Esophagus muscularis mucosa (tissue), 4 donors: ENCODE measurements at places on chromosomes 3 and 15.

- H3K4me3 ChIP-seq = no peak overlapping the region
- no peaks in the 10 kb centered on the region for H3K27me3 ChIP-seq
- H3K36me3 ChIP-seq = no peaks in the 10 kb centered on the region
- H3K27ac ChIP-seq = no peak overlapping the region
Observed at GRCh38 chr15:91456251-91456718, 356.2 kb downstream of the SV2B start.

- no peaks in the 10 kb centered on the region for H3K36me3 ChIP-seq
- H3K27me3 ChIP-seq = no peaks in the 10 kb centered on the region
- peak overlapping the region; percentile 92 for H3K27ac ChIP-seq
- H3K4me3 ChIP-seq = peak overlapping the region; percentile 95
- DNase-seq = no peak
Observed at GRCh38 chr15:55992769-55993110, 672 bp downstream of the NEDD4 start.

GRCh38 chr3:32897001-32897601, 54.3 kb upstream of the CCR4 start:
- no peaks in the 10 kb centered on the region for H3K27me3 ChIP-seq
- DNase-seq = no peak
- no peaks in the 10 kb centered on the region for H3K36me3 ChIP-seq

- H3K4me3 ChIP-seq = no peak overlapping the region
- no peaks in the 10 kb centered on the region for H3K36me3 ChIP-seq
- H3K4me1 ChIP-seq = peaks cover 17% of the 10 kb centered on the region
- DNase-seq = no peak
Observed at GRCh38 chr3:190001426-190001825, 119.3 kb downstream of the P3H2 start.

DNA sequence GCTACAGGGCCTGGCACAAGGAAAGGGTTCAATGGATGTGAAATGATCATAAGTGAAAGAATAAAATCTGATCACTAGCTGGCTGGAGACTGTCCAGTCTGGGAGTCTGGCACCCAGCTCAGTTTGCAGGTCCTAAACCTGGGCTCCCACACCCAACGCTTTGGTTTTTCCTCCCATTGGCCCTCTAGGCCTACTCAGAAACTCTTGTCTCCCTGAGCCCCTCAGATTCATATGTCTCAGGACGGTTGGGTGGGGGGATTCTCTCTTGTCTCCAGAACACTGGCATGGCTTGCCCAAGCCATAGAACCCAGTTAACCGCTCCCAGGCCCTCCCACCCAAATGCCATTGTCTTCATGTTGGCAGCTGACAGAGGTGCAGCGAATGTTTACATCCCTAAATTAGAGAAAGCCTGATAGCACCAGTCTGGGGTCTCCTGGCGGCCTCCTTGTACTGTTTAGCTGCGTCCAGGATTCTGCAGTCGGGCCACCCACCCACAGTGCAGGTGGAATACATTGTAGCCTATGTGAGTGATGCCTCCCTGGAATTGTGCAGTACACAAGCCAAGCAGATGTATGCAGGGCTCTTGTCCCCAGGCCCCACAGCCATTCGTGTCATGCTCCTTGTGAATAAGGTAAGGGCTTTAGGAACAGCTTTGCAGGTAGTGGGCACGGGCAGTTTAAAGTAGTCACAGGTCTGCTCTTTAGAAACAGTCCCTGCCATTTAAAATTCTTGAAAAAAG, 266.3 kb downstream of the XXYLT1 start:
- no peak overlapping the region for H3K4me3 ChIP-seq
- H3K27ac ChIP-seq = no peak overlapping the region
- H3K4me1 ChIP-seq = peaks cover 21% of the 10 kb centered on the region

DNA sequence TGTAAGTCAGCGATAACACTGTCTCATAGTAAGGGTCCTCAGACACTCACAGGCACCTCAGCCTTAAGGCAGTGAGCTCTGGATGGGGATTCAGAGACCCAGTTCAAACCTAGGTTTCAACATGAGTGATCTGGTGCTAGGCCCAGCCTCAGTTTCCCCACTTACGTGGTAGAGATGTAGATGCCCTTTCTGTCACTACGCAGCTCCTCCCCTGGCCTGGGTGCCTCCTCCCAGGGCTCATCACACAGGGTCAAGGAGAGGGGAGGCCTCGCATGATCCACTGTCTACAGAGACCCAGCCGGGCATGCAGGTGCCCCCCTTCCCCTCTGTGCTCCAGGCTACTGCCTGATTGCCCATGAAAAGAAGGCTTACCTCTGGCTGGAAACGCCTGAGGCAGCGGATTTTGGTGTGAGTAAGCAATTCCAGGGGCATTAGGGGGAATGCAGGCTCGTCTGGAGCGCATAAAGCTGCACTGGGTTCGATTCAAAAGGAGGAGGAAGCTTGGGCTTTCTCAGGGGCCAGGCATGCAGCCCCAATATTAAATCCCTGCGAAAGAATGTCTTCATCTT, 69.8 kb upstream of the ANKRD34C start:
- H3K4me3 ChIP-seq = no peak overlapping the region
- no peaks in the 10 kb centered on the region for H3K4me1 ChIP-seq
- DNase-seq = no peak
- no peak overlapping the region for H3K27ac ChIP-seq
- no peaks in the 10 kb centered on the region for H3K36me3 ChIP-seq

DNA sequence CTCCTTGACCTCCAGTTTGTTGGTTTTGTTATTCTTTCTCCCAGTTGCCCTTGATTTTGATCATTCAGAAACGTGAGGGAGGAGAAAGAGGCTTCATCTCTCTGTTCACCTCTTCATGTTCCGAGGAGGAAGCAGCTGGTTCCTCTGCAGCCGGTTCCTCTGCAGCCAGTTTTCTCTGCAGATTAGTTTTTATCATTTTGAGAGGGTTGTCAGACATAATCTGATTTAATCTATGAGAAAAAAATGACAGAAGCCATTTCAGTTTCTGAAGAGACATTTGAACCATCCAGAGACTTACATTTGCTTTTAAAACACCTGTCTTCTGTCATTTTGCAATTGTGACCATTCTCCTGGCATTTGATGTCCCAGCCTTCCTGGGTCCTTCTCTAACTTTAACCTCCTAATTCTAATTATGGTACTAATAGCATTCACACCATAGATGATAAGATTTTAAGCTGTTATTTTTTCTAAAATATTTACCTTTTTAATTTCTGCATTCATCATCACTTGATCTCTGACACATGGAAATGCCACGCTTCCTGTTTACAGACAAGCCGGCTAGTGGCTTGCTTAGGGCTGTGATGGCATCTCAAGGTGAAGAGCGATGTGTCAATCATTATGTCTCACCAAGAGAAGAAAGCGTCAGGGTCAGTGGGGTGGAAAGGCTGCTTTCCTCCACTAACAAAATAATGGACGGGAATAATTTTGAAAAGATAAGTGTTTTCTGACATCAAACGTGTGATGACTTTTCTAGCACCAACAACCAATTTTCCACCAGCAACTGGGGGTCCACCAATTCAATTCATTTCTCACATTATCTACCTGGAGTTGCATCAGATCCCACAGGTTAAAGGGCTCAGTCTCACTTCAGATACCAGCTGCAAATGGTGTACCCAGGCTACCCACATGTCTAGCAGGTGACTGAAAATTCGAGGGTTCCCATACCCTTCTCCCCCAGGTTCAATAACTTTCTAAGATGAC, 76.4 kb downstream of the CHRNA7 start:
- no peak overlapping the region for H3K27ac ChIP-seq
- peak; percentile 37 for DNase-seq
- H3K4me3 ChIP-seq = no peak overlapping the region
- no peaks in the 10 kb centered on the region for H3K4me1 ChIP-seq
- no peaks in the 10 kb centered on the region for H3K36me3 ChIP-seq

- H3K36me3 ChIP-seq = no peaks in the 10 kb centered on the region
- no peak overlapping the region for H3K4me3 ChIP-seq
- no peaks in the 10 kb centered on the region for H3K27me3 ChIP-seq
- H3K4me1 ChIP-seq = no peaks in the 10 kb centered on the region
- no peak for DNase-seq
Observed at GRCh38 chr3:38084334-38085310, 45.6 kb downstream of the DLEC1 start.

DNA sequence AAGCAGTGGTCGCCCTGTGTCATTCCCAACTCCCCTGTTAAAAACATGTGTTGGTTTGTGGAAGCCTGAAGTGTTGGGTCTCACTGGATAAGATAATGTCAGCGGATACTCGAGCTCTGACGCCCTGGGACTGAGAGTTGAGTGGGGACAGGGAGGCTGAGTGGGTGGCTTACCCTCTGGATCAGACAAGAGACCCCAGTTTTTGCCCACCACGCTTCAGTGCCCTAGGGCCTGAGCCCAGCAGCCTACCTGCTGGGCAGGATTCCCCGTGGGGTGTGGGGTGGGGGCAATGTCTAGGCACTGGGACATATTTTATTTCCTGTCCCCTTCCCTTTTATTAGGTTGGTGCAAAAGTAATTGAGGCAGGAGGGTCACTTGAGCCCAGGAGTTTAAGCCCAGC, 75.0 kb downstream of the SMAD6 start:
- no peak for DNase-seq
- H3K27ac ChIP-seq = no peak overlapping the region
- H3K4me1 ChIP-seq = peaks cover 53% of the 10 kb centered on the region
- H3K27me3 ChIP-seq = no peaks in the 10 kb centered on the region

DNA sequence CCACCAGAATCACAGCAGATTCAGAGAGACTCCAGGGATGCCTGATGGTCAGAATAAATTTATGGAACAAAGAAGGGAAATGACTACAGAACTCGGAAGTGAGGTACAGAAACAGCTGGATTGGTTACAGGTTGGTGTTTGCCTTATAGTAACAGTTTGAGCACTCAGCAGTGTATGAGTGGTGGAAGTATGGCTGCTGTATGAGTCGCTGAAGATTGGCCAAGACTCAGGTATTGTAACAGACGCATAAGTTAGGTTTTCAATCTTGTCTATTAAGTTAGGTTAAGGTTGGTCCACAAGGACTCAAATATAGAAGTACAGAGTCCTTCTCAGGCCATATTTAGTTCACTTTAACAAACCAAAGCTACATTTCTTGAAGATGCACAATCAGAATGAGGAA, 33.1 kb downstream of the ATP13A5 start:
- H3K4me3 ChIP-seq = no peak overlapping the region
- no peaks in the 10 kb centered on the region for H3K27me3 ChIP-seq
- no peaks in the 10 kb centered on the region for H3K4me1 ChIP-seq
- no peak for DNase-seq
- no peaks in the 10 kb centered on the region for H3K36me3 ChIP-seq

- DNase-seq = no peak
- H3K4me3 ChIP-seq = no peak overlapping the region
- peaks cover 84% of the 10 kb centered on the region for H3K4me1 ChIP-seq
- H3K27me3 ChIP-seq = no peaks in the 10 kb centered on the region
- no peaks in the 10 kb centered on the region for H3K36me3 ChIP-seq
Observed at GRCh38 chr3:152319831-152320617, 51.3 kb downstream of the MBNL1 start.

- no peaks in the 10 kb centered on the region for H3K27me3 ChIP-seq
- no peaks in the 10 kb centered on the region for H3K4me1 ChIP-seq
Observed at GRCh38 chr3:195337747-195338146, 66.8 kb upstream of the XXYLT1 start.

- H3K4me3 ChIP-seq = no peak overlapping the region
- DNase-seq = no peak
- no peaks in the 10 kb centered on the region for H3K36me3 ChIP-seq
- H3K4me1 ChIP-seq = no peaks in the 10 kb centered on the region
- H3K27me3 ChIP-seq = no peaks in the 10 kb centered on the region
- H3K27ac ChIP-seq = no peak overlapping the region
Observed at GRCh38 chr3:117518364-117518763, 808.8 kb downstream of the TUSC7 start.

DNA sequence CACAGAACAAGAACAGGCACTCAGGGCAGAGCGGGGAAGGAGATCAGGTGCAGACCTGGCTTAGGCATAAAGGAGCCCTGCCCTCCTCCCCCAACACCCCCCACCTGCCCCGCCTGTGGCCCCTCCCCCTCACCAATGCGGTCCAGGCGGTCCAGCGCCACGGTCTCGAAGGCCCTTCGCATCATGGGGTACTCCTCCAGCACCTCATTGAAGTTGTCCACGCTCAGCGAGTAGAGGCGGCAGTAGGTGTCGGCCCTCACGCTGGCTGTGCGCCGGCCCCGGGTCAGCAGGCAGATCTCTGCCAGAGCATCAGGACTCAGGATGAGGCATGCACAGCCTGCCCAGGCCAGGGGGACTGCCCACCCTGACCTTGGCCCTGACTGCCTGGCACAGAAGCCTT, 44.8 kb downstream of the HCN4 start:
- H3K4me3 ChIP-seq = no peak overlapping the region
- no peak for DNase-seq
- no peaks in the 10 kb centered on the region for H3K4me1 ChIP-seq
- H3K27ac ChIP-seq = no peak overlapping the region

DNA sequence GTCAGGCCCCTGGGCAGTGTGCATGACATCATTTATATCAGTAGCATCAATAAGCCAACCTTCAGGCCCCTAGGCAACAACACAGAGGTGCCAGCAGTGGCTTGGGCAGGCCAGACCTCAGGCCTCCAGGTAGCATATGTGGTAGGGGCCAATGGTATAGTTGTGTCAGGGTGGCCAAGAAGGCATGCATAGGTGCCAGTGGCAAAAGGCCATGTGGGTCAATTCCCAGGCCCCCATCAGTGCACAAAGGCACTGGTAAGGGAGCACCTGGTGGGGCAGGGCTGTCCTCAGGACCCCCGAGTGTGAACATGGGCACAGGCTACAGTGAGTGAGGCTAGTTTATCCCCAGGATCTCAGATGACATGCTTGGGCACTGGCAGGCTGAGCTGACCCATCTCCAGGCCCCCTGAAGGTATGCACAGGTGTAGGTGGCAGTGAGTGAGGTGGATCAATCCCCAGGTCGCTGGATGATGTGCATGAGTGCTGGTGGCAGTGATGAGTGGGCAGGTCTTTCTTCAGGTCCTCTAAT, 244.1 kb upstream of the ZNF385D start:
- H3K36me3 ChIP-seq = no peaks in the 10 kb centered on the region
- H3K4me3 ChIP-seq = no peak overlapping the region
- no peaks in the 10 kb centered on the region for H3K4me1 ChIP-seq
- no peaks in the 10 kb centered on the region for H3K27me3 ChIP-seq
- no peak for DNase-seq

- H3K4me3 ChIP-seq = peak within 1 kb of the TSS; percentile 36
- no peaks in the 10 kb centered on the region for H3K36me3 ChIP-seq
- no peak within 1 kb of the TSS for H3K27ac ChIP-seq
- no peaks in the 10 kb centered on the region for H3K27me3 ChIP-seq
Observed at GRCh38 chr3:13879946-13880810, at the start of gene WNT7A. Gene WNT7A (minus strand): TSS chr3:13880071. CDS start chr3:13879816, 255 bp downstream.

- H3K36me3 ChIP-seq = no peaks in the 10 kb centered on the region
- no peaks in the 10 kb centered on the region for H3K27me3 ChIP-seq
- no peak overlapping the region for H3K27ac ChIP-seq
- no peak overlapping the region for H3K4me3 ChIP-seq
- H3K4me1 ChIP-seq = no peaks in the 10 kb centered on the region
Observed at GRCh38 chr15:57890351-57890750, 175.2 kb downstream of the ALDH1A2 start.

DNA sequence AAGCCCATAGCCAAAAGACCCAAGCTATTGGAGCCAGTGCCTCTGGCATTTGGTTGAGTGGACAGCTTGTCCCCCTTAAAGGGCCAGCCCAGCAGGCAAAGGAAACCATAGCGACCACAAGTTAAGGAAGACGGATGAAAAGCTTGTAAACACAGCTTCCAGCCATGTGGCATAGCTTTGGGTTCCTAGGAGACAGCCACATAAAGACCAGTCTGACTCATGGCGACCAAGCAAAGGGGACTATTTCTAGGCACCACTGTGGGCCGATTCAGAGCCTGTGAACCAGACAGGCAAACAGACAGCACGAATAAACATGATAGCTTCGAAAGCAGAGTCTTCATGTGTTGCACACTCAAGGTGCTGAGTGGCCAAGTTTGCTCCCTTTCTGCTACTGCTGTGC, 30.5 kb upstream of the SRGAP3 start:
- no peaks in the 10 kb centered on the region for H3K36me3 ChIP-seq
- H3K27me3 ChIP-seq = no peaks in the 10 kb centered on the region
- no peak for DNase-seq
- no peak overlapping the region for H3K27ac ChIP-seq
- H3K4me1 ChIP-seq = no peaks in the 10 kb centered on the region
